ENCODE measurements at places on chromosomes 16 and 17.

DNA sequence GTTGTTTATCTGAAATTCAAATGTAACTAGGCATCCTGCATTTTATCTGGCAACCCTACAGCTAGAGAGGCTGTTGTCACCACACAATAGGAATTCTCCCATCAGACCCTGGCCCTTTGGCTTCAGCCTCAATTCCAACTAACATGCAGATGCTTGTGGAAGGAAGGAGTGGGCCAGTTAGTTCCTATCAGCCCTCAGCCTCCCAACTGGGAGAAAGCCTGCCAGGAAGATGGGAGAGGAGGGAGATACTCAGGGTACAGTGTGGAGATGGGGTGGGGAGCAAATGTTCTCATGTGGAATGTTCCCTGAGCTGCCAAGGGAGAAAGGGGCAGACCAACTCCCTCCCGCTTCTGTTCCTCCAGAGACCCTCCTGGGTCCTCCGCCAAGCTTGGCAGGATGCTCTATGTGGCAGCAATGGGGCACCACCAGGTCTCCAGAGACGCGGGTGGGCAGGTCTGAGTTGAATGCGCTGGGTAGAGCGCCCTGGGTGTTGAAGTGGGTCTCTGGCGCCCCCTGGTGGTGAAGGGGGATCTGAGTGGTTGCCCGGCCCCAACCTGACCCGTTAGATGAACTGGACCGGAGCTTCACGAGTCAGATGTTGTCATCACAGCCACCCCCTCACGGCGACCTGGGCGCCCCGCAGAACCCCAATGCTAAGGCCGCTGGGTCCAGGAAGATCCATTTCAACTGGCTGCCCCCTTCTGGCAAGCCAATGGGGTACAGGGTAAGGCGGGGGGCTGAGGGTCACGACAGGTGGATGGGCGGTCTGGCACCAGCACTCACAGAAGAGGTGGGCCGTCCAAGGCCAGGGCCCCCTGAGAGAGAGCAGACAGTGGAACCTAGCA, 15.2 kb downstream of the GALK1 start:
- DNase-seq: peak; percentile 91

- DNase-seq: no peak
Measured at GRCh38 chr17:83019376-83019775, 60.0 kb upstream of the METRNL start.

DNA sequence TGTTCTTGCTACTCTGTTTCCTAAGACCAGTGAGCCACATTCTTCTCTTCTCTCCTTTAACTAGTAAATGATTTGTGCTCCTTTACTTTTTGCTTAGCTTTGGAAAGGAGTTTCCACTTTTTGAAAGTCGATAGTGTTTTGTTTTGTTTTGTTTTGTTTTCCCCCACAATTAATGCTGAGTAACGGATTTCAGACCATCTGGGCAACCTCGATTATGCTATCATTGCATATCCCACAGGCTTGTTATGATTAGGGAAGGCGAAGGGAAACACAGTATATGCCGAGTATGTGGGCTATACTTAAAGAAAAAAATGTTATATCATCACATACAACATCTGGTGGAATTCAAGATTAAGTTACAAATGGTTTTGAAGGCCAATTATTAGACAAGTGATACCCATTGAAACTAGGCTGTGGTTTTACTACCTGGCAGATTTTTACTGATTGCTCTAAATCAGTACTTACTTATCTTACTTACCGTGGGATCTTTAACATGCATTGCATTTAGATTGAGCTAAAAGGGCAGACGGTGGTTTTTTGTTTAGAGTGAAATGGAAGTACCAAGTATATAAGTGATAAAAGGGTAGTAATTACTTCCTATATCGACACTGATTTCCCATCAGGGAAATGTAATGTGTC, 361.3 kb upstream of the SOX9 start:
- no peak for DNase-seq

DNA sequence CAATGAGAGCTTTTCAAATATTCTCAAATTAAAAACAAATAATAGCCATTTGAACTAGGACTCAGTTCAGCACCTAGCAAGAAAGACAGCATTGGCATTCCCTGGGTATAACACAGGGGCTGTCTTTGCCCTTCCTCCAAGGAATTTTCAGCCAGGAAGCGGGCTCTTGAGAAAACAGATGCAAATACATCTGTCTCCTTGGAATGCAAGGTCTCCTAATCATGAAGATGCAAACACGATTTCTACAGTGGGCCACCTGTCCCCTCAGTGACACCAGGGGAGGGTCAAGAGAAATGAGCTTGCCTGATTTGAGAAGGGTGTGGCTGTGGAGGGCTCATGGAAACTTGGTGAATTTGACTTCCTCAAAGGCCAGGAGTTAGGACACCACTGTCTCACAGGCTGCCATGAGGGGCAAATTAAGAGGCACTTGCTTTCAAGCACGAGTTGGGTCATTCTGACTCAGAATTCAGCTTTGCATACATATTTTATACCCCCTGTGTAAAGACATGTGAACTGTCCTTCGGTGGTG, 24.5 kb upstream of the SUPT4H1 start:
- DNase-seq: no peak

DNA sequence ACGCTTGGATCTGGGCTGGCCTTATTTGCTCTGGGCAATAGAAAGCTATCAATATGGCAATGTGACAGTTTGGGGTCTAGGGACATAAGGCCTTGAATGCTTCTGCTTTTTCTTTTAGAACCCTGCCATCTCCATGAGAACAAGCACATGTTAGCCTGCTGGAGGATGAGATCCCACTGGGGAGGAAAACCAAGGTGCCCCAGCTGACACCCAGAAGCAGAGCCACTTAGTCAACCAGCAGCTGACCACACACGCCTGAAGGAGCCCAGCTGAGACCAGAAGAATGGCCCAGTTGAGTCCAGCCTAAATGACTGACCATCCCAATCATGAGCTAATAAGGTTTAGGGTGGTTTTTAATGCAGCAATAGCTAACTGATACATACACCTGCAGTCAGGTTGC, 171.2 kb downstream of the AHSP start:
- DNase-seq: no peak
